Central memory CD8-positive, alpha-beta T cell (primary cell): ENCODE measurements at places on chromosomes 6 and 20.

GRCh38 chr20:19777315-19777714, 19.3 kb downstream of the RIN2 start:
- DNase-seq, result no peak

- no peak for DNase-seq
Observed at GRCh38 chr20:61879694-61880093, 186.0 kb downstream of the TAF4 start.

DNA sequence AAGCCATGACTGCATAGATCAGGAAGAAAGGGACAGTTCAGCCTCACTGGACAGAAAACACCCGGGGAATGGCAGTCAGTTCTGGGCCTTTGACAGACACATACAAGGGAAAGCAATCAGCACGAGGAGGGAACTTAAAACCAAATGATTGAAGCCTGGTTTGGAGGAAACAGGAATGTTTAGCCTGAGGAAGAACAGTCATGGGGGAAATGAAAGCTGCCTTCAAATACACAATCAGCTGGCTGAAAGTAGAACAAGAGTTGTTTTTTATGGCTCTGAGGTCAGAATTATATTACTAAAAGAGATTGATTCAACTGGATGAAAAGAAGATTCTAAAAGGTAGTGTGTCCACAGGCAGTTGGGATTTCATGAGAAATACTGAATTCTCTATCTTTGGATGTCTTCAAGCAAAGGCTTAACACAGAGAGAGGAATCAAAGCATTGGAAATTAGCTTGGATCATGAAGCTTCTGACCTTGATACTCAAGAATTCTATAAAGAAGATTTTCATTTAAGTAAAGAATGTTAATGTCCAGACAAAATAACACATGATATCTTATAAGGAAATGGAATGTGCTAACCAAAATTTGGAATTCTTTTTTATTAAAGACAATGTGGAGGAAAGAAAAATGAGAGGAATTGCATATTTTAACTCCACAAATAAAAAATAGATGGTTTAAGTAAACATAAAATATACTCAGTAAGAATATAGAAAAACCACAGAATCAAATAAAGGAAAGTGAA, 216.6 kb downstream of the IBTK start:
- no peak for DNase-seq

- no peak for DNase-seq
Observed at GRCh38 chr6:107956586-107957307, 1.3 kb downstream of the SEC63 start.

GRCh38 chr20:37447688-37448087, 73.4 kb upstream of the NNAT start:
- DNase-seq, result no peak

DNA sequence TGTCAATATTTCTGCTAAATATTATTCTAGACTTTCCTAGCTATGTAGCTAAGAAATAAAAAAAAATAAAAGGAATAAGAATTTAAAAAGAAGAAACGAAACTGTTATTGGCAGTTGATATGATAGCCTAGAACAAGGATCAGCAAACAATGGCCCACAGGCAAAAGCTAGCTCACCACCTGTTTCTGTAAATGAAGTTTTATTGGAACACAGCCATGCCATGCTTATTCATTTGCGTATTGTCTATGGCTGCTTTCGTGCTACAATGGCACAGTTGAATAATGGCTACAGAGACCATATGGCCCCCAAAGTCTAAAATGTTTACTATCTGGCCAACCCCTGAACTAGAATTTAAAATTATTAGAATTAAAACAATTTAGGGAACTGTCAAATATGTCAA, 952.6 kb upstream of the MAP3K7 start:
- no peak for DNase-seq

DNA sequence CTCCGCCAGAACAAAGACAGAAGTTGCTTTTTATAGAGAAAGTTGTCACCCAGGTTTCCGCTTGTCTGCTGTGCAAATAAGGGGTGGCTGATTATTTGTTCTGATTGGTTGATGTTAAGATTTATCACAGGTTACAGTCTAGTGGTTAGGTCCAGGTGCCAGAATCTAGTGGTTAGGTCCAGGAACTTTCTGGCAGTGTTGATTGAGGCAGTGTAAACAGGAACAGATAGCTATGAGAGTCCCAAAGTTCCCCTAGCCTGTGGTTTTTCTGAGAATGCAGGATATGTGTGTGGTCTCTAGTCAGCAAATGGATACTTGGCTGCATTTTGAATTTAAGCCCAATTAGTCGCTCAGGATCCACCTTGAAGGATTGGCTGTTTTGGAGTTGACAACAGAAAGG, 148.0 kb downstream of the TMEM200A start:
- DNase-seq, result no peak

DNA sequence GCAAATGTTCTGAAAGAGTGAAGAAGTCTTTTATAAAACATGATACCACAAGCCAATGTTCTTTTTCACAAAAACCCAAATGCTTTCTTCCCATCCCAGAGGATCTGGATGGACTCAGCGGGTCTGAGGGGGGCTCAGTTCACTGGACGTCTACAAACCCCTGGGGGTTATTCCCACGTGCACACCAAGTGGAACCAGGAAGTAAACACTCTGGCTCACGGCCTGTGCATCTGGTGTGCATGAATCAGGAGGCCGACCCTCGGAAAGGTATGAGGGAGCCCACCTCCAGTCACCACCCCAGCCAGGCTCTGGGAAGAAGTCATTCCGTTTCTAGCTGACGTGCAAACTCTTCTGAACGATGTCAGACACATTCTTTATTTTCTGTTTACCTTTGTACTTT, 252.2 kb downstream of the DLL1 start:
- DNase-seq, result no peak

DNA sequence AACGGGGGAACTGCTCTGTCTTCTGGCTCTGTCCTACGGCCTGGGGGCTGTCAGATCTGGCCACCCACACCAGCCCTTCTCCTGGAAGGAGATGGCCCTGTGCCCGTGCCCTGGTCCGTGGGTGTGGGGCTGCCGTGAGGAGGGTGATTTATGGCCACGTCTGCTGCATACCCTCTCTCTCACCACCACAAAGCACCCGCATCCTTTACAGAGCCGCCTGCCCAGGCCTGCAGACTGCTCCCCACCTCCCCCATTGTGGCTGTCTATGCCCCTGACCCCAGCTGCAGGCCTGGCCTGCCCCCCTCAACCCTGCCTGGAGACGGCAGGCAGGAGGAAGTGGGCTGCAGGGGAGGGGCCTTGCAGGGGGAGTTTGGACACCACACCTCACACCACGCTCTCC, 72.7 kb upstream of the GATA5 start:
- no peak for DNase-seq

- no peak for DNase-seq
Observed at GRCh38 chr6:134372603-134373281, 54.8 kb upstream of the SGK1 start.

- DNase-seq, result no peak
Observed at GRCh38 chr6:85419046-85419759, 30.7 kb upstream of the NT5E start.

DNA sequence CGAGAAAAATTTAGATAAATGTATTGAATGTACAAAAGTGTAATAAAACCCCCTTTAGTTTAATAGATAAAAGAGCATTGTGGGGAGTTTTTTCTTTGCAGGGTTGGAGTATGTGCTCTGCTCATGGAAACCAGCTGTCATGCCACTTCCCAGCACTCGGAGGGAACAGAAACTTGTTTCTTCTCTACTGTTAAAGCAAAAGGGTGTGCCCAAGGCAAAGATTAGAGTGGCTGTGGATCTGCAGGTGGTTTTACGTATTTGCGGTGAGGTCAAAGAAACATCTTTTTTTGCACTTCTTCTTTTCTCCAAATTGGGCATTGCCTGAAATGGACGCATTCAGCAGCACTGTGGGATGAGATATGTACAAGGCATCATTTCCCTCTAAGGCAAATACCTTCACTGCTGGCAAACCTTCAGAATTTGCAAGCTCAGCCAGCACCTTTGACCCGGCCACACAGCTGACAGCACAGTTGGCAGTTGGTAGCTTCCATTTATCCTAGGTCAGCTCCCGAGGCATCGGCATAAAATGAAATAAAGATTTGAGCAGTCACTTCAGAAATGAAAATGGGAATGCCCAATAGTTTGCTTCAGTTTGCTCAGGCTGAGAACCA, 178.4 kb upstream of the EYA4 start:
- no peak for DNase-seq

DNA sequence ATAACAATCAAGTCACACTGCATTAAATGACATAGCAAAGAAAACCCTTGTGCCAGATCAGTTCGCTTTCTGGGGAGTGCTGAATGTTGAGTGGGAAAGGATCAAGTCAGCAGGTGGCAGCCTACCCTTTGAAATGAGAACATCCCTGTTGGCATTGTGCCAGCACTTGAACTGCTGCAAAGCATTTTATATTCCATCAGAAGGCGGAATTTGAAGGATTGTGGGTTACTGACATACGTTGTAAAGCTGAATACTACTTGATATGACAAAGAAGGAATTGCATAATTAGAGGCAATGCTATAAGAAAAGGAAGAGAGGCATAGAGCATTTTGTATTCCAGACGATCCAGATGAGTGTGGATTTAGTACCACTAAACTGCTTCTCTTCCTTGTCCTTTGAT, 26.5 kb downstream of the BCKDHB start:
- no peak for DNase-seq

DNA sequence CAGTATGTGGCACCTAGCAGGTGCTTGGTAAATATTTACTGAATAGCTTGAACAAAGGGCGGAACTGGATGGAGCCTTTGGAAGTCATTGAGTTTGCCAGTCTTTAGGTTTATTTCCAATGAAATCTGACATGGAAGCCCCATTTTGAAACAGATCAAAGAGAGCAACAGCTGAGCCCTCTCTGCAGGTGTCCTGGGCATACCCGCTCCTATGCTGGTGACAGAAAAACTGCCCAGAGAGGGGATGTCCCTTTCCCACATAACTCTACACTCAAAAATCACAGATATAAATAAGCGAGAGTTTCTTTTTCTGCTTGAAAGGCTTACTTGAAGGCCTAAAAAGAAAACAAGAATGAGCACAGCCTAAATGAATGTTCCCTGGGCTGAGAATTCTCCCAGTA, 53.0 kb upstream of the RALY start:
- no peak for DNase-seq

GRCh38 chr6:47235964-47236760, 73.5 kb downstream of the TNFRSF21 start:
- no peak for DNase-seq

- DNase-seq, result no peak
Observed at GRCh38 chr20:25480797-25481196, 73.3 kb downstream of the GINS1 start.

DNA sequence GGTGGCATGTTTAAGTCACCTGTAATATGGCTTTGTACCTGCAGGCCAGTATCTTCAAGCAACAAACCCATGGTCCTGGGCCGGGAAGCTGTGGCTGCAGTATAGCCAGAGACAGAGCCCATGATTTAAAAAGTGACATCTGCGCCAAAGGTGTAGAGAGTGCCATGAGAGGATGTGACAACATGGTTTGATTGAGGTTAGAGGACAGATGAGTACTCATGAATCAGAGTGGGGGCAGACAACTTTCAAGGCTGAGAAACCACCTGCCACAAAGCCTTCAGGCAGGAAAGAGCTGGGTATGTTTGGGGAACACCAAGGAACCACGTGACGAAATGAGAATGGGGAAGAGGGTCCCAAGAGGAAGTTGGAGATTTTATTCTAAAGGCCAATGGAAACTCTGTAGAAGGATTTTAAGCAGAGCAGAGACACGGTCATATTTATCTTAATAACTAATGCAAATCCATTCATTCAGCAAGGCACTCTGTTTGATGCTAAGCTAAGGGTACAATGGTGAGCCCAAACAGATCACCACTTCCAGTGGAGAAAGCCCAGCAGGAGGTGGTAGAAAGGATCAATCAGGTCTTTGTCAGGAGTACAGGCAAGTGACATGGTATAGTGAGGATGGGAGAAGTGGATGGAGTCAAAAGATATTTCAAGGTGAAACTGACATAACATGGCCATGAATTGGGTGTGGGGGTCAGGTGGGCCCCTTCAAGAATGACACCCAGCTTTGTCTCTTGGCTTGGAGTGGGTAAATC, 3.4 kb upstream of the MICAL1 start:
- DNase-seq, result peak; percentile 46

- DNase-seq, result no peak
Observed at GRCh38 chr6:32974016-32974333, 5.6 kb downstream of the BRD2 start.

DNA sequence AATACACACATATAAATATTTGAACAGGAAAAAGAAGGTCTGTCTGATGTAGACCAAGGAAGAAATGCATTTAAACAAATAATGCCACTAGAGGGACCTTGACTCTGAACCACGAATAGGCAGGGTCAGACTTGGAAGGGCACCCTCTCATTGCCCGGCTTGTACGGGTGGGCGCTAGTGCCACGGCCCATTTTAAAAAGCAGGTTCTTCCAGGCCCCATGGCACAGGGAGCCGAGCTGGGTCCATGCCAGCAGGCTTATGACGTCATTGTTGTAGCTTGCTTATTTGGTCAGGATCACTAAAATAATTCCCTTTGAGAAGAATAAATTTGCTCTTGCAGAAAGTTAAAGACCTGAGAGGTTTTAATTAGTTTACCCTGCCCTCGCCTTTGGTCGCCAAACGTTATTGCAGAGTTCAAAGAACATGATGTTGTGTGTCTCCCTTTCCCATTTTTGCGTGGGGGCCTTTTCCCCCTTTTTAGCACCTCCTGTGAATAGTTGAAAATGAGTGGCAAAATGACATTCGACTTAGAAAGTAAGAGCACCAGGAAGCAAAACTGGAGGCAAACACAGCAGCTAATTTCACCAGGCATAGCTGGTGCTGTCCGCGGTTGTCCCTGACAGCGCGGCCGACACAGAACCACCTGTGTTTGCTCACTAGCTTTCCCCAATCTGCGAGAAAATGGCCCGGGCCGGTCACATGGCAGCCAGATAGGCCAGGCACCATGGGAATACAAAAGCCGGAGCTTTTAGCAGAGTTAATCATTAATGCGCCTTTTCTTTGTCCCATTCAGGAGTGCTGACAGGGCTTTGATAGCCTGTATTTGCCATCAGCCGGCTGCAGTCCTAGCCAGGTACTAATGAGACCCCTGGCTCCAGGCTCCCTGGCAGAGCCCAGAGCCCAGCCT, 93.8 kb downstream of the FOXA2 start:
- no peak for DNase-seq

- DNase-seq, result no peak
Observed at GRCh38 chr6:29935273-29935955, 6.9 kb upstream of the HLA-A start.

GRCh38 chr20:50309764-50310672, 119.4 kb downstream of the CEBPB start:
- no peak for DNase-seq

DNA sequence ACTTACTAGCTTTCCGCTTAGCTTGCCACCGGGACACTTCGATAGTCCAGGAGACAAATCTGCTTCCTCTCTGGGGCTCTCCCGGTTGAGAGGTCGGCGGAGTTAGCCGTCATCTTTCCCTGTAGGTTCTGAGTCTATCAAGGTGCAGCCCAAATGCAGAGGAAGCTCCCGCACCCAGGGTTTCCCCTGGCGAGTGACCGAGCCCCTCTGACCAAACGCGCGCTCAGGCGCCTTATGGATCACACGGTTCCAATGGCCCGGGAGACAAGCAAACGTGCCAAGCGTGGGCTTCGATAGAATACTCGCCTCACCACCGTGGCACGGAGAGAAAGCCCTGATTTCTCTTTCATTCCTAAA, 15.8 kb upstream of the FOXC1 start:
- no peak for DNase-seq
